ENCODE measurements at places on chromosomes 3 and 15. TPM values are rescaled to one million over a fixed set of nuclear protein-coding genes. Genes with fewer than 3 reads are reported as not detected.

CCR3 gene
- total RNA-seq: not detected

FAH gene
- 25.5 TPM for total RNA-seq

PLD1 gene
- total RNA-seq: 15.7 TPM

SLC28A2 gene
- total RNA-seq: not detected

GOLGA6L4 gene
- total RNA-seq: 0.63 TPM

ARIH2 gene
- 89.3 TPM for total RNA-seq

PRR23E gene
- not detected for total RNA-seq

IQCF5 gene
- total RNA-seq: not detected

PATL2 gene
- total RNA-seq: 0.33 TPM

ESYT3 gene
- total RNA-seq: 6.3 TPM

PML gene
- total RNA-seq: 28.1 TPM

ISLR gene
- 1.6 TPM for total RNA-seq

DNA sequence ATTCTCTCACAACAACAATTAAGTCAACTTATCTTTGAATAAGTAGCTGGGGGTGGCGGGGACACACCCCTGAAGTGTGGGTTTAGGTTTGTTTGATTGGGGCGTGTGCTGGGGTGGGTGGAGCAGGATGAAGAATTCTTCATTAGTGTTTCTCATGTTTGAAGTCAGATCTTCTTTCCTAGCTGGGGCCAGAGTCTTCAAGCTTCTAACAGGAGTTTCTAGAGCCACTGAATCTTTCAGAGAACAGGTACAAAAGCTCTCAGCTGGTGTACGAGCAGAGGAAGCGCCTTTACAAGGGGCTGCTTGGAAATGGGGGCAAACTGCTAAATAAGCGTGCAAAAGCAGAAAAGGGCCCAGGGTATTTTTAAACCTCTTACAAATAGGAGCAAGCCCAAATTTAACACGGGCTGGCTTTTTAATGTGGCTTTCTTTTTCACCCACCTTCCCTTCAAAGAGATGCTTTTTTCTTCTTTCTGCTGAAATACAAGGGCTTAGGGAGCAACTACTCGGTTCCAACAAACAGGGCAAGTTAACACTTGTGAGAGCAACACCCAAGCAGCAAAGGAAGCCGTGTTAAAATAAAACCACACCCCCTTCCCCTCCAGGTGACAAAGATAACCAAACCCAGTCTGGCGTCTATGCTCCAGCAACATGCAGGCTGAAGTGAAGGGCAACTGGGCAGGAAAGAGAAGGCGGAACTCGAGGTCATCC lies 86.9 kb upstream of the RASGRP1 start:
- no peak for DNase-seq

- no peak for DNase-seq
Observed at GRCh38 chr3:55490276-55490913, 3.3 kb upstream of the WNT5A start.

- DNase-seq: peak; percentile 23
Observed at GRCh38 chr3:105365391-105366325, 1.1 kb upstream of the ALCAM start.

- no peak for DNase-seq
Observed at GRCh38 chr3:26291840-26292239, 330.7 kb upstream of the LRRC3B start.

- no peak for DNase-seq
Observed at GRCh38 chr3:54665016-54665600, 262.8 kb downstream of the LRTM1 start.

DNA sequence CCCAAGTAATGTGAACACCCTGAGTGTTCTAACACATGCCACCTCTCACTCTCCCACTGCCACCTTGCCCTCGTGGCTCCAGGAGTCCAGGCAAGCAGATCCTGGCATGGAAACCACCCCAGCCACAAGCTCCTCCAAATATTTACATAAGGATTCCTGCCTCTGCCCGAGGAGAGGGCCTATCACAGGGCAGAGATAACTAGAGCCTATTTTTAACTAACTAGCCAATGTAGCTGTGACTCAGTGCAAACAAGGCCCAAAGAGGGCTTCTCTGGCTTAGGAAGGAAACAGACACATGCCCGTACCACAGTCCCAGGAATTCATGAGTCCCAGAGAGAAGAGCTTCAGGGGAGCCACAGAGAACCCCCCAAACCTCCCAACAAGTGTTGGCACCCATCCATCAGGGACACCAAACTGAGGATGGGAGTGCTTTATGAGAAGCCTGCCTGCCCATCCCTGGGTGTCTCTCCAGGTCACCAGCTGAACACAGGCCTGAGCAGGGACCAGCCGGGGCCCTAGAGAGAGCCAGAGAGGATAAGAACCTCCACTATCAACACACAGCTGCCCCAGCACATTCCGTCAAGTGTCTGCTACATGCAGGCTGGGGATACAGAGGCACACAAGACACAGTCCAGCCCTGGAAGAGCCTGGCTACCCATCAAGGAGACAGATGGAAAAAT lies 9.2 kb downstream of the FYCO1 start:
- DNase-seq: peak; percentile 67

DNA sequence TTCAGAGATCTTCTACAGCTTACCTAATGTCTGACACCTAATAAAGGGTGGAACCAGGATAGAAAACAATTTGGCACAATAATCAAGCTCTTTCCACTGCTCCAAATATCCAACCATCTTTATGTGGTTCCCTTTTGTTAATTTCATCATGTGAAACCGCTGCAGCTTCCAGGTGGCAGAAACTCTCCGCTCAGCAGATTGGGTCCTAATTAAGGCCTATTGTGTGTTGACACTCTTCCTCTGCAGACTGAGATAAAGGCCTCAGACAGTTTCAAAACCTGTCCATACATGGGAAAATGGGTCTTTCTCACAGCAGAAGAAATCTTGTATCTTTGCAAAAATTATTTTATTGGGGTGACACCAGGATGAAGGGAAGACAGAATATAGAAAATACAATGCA lies 1002.4 kb upstream of the SEMA6D start:
- no peak for DNase-seq

DNA sequence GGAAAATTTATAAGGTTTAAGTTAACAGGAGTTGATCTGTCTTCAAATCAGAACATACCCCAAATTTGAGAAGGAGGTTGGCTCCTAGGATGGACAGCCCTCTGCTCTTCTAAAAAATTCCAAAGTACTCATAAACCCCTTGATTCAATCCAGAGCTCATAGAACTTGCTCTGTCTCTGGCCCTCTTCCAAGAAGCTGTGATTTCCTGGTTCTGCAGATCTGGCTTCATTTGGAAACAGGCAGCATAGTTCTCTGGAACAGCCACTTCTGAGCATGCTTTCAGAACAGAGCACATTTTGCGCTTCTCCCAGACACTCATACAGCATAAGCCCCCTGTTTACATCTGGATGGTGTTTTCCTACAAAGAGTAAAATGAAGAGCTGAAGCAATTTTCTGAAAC lies 96.7 kb downstream of the KBTBD8 start:
- peak; percentile 35 for DNase-seq

- no peak for DNase-seq
Observed at GRCh38 chr3:113537155-113537554, 4.8 kb downstream of the SIDT1 start.

DNA sequence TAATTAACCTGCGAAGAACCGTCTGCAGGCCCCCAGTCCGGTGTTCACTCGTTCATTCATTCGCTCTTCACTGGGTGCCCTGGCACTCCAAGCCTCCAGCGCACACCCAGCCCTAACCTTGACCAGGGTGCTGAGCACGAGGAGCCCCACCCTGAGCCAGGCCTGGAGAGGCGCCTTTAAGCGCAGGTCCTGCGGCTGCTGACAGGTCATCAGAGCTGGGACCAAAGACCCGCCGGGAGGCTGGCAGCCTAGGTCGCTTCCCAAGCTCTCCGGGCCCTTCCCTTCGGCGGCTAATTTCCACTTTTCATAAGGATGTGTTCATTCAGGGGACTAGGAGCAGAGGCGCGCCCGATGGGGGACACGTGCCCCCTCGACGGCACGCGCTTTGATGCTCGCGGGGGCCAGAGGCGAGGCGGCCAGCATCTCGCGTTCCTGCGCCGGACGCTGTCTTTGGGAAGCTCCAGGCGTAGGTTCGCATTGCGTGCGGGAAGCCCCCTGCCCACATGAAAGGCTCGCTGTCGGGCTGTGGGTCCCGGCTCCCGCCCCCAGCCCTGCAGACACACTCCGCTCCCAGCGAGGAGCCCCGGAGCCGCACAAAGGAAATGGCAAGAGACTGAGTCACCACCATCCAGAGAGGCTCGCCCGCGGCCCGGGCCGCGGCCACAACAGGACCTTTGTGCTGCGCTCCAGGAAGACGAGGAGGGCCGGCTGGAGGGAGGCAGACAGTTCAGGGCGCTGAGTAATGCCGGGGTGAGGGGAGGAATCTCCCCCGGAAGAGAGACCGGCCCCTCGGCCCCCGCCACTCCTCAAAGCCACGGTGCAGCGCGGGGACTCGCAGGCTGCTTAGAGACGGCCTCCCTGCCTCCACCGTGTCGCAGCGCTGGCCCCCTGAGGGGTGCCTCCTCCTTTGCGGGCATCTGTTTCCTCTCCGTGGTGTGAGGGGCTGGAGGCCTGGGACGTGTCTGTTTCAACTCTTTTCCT lies 266.4 kb upstream of the HES1 start:
- peak; percentile 81 for DNase-seq

DNA sequence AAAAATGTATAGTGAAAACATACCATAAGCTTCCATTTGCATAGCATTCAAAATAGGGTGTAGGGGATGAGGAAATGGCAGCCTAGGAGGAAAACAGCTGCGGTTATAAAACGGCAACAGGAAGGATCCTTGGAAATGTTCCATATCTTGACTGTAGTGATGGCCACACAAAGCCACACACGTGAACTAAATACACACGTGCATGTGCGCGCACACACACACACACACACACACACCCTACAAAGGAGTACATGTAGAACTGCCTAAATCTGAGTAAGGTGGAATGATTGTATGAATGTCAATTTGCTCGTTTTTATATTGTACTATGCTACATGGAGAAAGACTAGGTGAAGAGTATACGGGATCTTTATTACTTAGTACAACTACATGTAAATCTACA lies 3.9 kb upstream of the IREB2 start:
- DNase-seq: no peak

DNA sequence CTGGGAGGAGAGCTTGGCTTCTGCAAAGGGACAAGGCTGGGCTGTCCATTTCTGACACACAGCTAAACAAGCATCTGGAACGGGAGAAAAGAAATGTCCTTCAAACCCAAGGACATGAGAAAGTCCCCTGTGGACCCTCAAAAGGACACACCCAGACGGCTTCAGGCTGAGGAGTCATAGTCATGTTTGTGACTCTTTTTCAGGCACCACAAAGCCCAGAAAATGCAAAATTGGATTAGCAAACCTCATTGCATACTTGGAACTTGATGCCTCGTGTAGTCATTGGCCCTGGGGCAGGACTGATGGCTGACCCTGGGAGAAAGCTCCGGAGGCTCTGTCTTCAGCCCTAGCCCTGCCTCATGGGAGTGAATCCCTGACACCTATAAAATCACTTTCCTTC lies 21.5 kb downstream of the FAM174B start:
- DNase-seq: no peak

DNA sequence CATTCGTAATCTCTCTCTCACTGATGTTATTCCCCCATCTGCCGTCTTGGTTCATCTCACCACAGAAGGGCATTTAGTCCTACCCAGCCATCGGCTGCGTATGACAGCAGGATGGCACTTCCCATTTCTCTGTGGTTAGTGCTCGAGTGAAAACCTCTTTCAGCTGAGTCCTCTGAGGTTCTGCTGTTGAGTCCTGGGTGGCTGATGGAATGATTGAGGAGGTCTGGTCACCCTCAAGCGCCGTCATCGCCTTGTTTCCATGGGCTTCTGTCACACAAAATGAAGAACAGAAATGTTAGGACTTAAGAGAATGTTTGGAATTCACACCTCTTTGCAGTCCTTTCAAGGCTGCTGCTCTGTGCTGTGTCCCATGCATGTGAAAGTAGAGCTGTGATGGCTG lies 9.4 kb upstream of the SACM1L start:
- no peak for DNase-seq

- peak; percentile 38 for DNase-seq
Observed at GRCh38 chr15:70245932-70246622, 148.4 kb upstream of the TLE3 start.

DNA sequence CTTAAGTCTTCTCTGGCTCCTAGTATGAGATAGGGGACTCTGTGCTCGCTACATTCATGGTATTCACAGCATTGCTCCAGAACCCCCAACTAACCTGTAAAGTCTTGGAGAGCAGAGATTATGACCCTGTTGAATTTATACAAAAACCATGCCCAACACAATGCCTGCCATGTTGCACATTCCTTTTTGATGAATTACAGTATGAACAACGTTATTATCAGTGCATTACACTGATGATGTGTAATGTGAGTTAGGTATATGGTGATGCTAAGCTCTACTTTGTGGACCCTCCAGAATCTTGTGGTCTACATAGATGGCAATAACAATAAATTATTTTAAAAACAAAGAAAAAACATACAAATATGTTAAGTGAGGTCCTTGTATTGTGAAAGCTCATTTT lies 64.3 kb downstream of the EOMES start:
- no peak for DNase-seq

- no peak for DNase-seq
Observed at GRCh38 chr3:121895121-121895520, 920 bp downstream of the SLC15A2 start.

DNA sequence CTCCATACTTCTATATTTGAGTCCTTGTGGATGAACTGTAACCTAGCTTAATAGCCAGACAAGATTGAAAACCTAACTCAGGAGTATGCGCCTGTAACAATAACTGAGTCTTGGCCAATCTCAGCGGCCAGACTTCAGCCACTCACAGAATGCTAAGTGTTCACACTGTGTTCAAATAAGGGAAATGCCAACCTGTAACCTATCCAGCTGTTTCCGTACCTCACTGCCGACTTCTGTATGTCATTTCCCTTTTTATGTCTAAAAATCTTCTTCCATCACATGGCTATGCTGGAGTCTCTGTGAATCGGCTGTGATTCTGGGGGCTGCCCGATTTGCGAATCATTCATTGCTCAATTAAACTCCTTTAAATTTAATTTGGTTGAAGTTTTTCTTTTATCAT lies 169.2 kb downstream of the NFKBIZ start:
- no peak for DNase-seq

- no peak for DNase-seq
Observed at GRCh38 chr3:111333642-111334041, 208.4 kb upstream of the CD96 start.

DNA sequence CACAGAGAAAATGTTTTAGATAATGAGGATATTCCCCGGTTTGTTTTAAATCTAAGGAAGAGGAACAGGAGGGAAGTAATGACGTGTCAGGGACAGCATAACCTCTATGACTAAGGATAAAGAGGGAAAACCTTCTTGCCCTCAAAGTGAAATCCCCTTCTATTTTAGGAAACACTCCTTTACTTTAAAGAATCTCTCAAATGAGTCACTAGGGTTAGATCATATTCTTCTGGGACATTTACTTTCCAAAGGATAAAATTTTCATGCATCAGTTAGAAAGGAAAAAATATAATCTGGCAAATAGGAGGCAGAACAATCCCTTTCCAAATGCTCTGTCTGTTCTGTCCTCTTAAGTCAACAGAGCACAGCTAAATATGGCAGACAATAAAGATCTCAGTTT lies 43.2 kb upstream of the UBE2E2 start:
- DNase-seq: peak; percentile 51

DNA sequence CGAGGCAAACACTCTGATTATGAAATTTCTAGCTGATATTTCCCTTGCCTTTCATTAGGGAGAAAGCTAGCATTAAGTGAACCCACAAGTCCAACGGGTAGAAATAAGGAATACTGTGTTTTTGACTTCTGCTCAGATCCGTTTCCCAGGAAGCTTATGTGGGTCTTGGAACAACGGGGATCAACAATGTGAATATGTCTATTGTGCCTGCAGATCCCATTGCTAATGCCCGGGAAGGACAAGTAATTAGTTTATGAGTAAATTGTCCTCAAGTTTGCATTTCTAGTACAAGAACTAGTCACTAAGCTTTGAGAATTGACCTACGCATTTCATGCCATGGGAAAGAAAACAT lies 236.4 kb downstream of the UACA start:
- DNase-seq: no peak
